ENCODE measurements at places on chromosomes 2 and 18.

GRCh38 chr2:42839809-42840501 lies 47.6 kb upstream of the HAAO start:
- no peak for DNase-seq

DNA sequence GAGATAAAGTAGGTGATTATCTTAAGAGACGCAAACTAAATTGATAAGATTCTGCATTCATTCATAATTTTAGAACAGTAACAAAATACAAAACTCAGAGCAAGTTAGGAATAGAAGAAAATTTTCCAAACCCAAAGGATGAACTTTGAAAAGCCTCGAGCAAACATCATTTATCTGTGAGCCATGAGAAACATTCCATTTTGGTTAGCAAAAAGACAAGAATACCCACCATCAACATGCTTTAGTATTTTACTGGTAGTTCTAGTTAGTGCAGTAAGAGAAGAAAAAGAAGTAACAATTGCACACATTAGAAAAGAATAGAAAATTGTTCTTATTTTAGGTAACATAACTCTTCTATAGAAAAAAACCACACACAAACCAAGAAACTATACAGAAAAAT lies 291.3 kb upstream of the TCF4 start:
- no peak for DNase-seq

DNA sequence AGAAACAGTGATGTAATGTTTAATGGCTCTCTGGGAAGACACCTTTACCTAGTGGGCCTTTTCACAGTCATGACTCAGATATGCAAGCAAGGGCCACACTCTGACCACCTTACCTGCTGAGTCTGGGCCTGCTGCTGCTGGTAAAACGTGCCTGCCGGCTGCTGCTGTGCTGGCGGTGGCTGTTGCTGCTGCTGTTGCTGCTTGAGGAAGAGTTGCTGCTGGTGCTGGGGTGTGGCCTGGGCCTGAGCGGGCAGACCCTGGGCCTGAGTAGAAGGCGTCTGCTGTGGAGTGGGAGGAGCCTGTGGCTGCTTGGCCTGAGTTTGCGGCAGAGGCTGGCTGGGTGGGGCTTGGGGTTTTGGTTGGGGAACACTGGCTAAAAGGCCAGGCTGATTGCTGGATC lies 81.6 kb upstream of the NFU1 start:
- no peak for DNase-seq

- no peak for DNase-seq
Measured at GRCh38 chr18:9516437-9517064, 41.2 kb downstream of the RALBP1 start.

- no peak for DNase-seq
Measured at GRCh38 chr2:10059552-10060335, 16.4 kb downstream of the KLF11 start.

DNA sequence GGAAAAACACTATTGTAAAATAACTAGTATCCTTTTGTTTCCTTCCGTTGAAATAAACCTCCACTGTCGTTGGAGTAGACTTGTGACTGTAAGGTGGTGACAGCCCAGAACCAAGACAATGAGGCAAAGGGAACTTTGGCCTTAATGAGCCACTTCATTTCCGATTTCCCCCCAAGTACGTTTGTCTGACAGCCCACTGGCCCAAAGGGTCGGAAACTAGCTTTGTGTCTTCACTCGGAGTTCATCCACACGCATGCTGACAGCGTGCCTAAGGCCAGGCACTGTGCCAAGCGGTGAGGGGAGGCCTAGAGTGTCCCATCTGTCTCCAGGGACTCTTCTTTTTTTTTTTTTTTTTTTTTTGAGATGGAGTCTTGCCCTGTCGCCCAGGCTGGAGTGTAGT lies 21.0 kb downstream of the HJURP start:
- no peak for DNase-seq

- DNase-seq, result no peak
Measured at GRCh38 chr2:128306081-128306930, 12.4 kb downstream of the HS6ST1 start.

GRCh38 chr2:191166111-191166755 lies 15.4 kb upstream of the STAT4 start:
- no peak for DNase-seq

- DNase-seq, result no peak
Measured at GRCh38 chr2:226916669-226917068, 80.8 kb downstream of the RHBDD1 start.

- no peak for DNase-seq
Measured at GRCh38 chr2:223532712-223533111, 69.4 kb downstream of the SCG2 start.

GRCh38 chr18:32919799-32920198 lies 147.0 kb upstream of the KLHL14 start:
- DNase-seq, result no peak

DNA sequence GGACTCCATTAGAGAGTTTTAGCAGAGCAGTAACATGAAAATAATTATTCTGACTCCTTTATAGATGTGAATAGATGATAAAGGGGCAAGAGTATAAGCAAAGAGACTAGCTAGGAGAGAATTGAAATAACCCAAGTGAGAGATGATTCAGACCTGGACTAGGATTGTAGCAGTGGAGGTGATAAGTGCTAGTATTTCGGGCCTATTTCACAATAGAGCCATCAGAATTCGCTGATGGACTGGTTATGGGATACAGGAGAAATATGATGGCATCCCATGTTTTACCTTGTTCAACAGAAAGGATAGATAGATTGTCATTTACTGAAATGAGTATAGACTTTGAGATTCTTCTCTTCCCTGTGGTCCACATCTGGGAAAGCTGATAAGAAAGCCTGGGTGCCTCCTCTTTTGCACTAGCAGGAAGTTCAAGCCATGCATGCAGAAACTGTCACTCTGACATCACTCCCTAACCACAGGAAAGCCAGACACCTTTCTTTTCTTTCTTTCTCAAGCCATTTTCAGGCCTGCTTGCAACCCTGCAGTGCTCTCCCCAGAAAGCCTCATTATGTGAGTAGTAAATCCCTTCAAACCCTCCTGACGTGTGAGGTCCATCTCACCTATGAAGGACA lies 25.3 kb downstream of the DYNAP start:
- no peak for DNase-seq

GRCh38 chr18:26386441-26386840 lies 160.2 kb downstream of the TAF4B start:
- DNase-seq, result no peak

GRCh38 chr2:149488706-149489440 lies 98.7 kb downstream of the MMADHC start:
- DNase-seq, result no peak

- no peak for DNase-seq
Measured at GRCh38 chr2:54557211-54557600, 101.1 kb downstream of the SPTBN1 start.

- no peak for DNase-seq
Measured at GRCh38 chr18:28079883-28080282, 97.0 kb downstream of the CDH2 start.

GRCh38 chr2:184338771-184339170 lies 259.6 kb upstream of the ZNF804A start:
- no peak for DNase-seq

DNA sequence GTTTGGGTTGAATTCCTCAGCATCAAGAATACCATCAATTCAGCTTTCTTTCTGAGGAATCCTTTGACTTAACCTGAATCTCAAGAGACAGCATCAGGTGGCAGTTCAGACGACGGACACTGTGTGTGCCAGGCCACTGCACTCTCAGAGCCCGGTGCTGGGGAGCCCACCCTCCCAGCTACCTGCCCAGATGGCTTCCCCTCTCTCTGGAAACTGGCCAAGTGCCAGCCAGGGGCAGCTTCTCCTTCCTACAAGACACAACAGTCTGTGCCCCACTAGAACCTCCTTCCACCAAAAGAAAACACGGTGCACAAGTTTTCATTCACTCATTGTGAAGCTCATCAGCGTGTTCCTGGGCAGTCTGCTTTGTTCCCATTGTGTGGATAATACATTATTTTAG lies 28.5 kb downstream of the MAL start:
- DNase-seq, result no peak

- DNase-seq, result no peak
Measured at GRCh38 chr2:19021100-19021476, 337.3 kb downstream of the OSR1 start.

GRCh38 chr18:55073116-55073515 lies 113.9 kb upstream of the CCDC68 start:
- DNase-seq, result no peak

GRCh38 chr2:120243875-120244553 lies 8.6 kb upstream of the RALB start:
- DNase-seq, result no peak
